ENCODE measurements at places on chromosomes 6 and 20. TPM values are rescaled to one million over a fixed set of nuclear protein-coding genes. Genes with fewer than 3 reads are reported as not detected.
A peak's percentile ranks its signal among the peaks of the same experiment; 100 is the strongest.

Gene HRH3
- total RNA-seq: not detected

Gene RIMS4
- 0.56 TPM for total RNA-seq

DNA sequence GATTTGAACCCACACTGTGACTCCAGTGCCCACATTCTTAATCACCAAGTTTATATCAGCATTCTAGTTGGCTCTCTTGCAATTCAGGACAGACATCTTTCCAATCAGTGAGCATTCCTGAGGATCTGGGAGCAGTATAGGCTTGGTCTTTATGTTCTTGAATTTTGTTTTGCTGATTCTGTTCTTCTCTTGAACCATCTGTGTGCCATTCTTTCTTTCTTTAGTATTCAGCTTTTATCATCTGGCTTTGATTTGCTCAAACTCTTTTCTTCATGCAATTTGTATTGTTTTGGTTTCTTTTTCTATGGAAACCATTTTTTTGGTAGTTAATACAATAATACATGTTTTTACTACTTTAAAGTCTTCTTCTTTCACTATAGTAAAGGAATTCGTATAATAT, 162.4 kb downstream of the CD109 start:
- no peak for DNase-seq

DNA sequence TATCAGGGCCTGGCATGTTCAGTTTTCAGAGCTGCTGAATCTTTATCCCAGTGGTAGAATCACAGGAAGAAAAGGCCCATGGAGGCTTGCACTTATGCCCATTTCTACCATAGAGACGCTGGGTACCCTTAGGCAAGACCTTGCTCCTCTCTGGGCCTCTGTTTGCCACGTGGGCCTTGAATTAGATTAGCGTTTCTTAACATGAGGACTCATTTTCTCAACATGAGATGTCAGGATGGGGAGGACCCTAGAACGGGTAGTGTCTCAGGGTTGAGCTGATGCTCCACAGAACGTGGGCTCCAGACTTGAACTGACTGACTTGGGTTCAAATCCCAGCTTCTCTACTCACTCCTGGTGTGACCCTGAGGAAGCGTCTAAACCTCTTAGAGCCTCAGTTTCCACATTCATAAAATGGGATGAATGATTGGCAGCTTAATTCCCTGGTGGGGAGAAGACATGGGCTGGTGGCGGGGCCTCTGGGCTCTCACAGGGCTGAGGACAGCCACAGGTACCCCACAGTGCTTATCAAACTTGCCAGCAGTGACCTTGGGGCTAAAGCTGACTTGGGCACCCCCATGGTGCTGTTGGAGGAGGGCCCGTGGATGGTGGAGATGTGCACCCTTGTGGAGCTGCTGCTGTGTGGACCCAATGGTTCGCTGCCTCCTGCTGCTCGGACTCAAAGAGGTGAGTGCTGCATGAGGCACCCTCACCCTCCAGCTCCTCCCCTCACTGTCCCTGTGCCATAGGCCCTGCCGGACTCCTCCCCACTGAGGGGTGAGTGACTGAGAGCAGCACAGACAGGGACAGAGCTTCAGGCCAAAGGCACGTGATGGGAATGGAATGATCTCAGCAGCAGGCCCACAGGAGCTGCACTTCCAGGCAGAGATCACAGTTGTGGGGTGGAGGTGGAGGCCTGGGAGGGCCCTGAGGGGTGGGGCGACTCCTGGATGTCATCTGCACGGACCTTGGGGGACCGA, 28.2 kb downstream of the SUN5 start:
- no peak for DNase-seq

Gene C2
- 6.1 TPM for total RNA-seq

DNA sequence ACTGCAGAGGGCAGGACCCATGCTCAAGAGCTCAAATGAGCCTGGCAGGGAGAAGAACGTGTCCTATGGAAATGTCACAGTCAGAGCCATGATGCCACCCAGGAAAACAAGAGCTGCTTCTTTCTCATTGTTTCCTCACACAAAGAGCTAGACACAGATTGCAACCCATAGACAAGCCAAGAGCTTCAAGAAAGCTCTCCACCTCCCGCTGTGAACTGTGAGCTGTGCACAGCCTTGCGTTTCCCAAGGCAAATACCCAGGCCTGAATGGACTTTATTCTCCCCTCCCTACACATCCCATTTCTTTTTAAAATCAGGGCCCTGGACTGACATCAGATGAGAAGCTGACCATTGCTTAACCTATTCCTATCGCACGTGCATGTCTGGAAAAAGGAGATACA, 388.8 kb downstream of the RNGTT start:
- no peak for DNase-seq

Gene ZNF341
- total RNA-seq: 4.9 TPM

DNA sequence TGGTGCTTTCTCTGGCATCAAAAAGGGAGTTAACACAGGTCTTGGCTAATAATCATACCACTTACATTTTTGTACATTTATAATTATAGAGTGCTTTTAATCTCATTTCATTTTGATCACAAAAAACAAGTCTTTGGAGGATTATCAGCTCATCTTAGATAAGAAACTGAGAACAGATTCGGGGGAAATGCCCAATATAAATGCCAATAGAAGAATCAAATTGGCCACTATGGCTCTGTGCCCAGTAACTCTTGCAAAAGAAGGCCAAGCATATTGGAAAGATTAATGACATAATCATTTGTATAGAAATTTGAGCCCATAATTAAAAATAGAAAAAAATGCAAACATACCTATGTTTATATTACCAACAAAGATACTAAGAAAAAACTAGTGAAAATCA, 42.5 kb downstream of the IPCEF1 start:
- DNase-seq: no peak

DNA sequence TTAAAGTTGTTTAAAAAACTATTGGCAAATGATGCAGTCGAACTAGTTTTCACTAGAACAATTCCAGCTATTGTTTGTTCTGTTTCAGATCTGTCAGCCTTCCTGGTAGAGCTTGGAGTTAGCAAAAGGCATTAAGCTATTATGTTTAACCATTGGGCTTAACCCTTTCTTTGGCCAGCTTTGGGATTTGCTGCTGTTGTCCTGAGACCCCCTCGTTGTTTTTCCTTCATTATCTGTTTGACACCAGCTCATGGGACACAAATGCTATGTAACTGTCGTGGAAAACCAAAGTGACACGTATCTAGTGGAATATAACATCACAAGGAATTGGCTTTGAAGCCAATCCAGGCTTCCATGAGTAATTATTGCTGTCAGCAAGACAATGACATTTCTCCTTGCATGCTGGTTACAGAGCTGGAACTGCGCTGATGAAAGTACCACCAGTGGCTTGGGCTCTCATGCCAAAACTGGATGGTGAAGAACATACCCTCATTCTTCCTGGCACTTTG, 96.0 kb downstream of the EYA2 start:
- no peak for DNase-seq

DNA sequence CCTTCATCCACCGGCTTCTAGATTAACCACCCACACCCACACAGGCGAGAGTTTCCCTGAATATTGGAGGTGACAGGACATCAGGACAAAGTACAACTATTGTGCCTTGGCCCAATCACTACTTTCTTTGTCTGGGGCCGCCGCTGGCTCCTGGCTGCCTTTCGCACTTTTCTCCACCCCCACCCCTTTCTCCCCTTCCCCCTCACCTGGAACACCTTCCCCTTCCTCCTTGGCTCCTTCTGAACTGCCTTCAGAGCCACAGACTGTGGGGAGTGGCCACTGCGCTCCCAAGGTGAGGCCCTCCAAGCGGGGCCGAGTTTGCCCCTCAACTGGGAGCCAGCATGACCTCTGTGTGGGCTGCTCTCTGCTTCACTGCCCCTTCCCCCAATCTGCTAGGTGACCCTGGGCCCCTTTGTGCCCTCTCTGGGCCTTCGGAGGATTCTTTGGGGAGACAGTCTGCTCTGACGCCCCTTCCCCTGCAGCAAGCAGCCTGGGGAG, 3.0 kb upstream of the VEGFA start:
- DNase-seq: peak; percentile 57

- DNase-seq: no peak
Observed at GRCh38 chr6:140966676-140967075, 1166.0 kb upstream of the GJE1 start.

DNA sequence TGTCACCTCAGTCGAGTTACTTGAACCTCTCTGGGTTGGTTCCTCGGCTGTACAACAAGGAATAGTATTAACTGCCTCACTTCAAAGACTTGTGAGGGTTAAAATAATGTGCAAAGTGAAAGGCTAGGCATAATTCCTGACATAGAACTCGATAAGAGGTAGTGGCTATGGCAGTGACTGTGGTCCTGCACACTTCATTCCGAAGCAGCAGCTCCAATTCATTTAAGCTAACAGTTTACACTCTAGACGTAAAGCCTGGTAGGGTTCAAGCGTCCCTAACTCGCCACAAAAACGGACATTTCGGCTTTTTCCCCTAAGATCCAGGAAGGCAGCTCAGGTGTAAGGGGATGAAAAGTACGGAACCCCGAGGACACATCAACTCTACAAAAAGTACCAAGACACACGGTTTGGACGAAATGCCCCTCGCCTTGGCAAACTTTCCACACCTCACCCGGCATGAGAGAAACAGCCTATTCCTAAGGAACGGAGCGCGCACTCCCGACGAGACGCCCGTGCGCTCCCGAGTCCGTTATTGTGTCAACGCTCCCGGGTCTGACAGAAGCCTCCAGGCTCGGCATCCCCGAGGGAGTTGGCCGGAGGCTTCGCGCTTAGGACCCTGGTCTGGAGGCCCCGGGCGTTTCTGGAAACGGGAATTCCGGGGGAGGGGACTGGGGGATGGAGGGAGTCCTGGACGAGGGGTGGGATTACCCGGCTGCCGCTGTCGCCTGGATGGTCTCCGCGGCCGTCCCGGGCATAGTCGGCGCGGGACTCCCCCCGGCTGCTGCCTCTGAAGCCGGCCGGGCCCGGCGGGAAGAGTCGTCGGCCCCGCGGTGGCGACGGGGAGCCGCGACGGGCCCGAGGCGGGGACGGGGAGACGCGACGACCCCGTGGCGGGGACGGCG, 937 bp downstream of the ZNF318 start:
- peak; percentile 36 for DNase-seq

- DNase-seq: no peak
Observed at GRCh38 chr6:126957721-126958120, 160.8 kb upstream of the RSPO3 start.

Data from left colon (tissue), 2 donors.